ENCODE measurements at places on chromosomes 5 and 9.

- no peak for DNase-seq
Observed at GRCh38 chr9:128614728-128615127, 41.9 kb downstream of the DYNC2I2 start.

- no peak for DNase-seq
Observed at GRCh38 chr5:27038476-27038875, at the start of gene CDH9. CDH9 (minus strand) TSS chr5:27038586; CDS start chr5:26988333, 50,253 bp downstream.

DNA sequence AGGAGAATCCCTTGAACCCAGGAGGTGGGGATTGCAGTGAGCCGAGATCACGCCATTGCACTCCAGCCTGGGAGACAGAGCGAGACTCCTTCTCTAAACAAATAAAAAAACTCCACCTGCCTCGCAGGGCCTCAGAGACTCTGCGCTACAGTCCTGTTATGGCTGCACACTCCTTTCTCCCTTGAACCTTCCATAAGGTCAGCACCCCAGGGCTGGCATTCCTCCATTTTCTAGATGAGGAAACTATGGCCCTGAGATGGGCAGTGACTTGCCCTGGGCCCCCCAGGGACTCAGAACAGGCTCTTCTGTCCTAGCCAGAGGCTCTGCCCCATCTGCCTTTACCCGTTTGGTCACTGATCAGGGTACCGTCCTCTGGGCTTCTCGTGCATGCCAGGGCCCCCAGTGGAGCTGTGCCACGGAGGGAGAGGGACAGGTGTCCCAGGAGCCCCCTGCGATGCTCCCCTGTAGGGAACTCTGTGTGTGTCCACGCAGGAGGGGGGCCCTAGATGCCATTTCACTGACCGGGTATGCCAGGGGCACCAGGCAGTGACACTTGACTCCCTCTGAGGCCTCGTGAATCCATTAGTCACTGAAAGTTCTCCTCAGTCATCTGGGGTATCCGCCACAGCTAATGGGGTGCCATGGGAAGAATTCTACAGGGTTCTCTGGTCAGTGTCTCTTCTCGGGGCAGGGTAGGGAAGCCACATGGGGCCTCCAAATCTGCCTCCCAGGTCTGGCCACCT, 16.2 kb downstream of the RALGDS start:
- DNase-seq = no peak

DNA sequence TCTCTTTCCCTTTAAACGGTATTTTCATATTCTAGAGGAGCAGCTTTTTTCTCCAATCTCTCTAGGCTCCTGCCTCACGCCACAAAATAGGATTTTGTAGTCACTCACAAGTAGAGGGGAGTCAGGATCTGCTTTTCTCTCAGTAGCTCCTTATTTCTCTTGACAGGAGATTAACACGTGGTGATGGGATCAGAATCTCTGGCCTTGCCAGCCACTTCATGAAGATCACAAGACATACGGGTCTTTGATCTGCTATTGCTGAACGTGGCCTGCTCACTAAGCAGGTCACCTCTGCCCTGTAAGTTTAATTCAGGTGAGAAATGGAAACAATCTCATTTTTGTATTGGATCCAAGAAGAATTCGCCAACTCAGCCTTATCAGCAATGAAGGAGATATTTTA, 257.5 kb downstream of the DIRAS2 start:
- no peak for DNase-seq

DNA sequence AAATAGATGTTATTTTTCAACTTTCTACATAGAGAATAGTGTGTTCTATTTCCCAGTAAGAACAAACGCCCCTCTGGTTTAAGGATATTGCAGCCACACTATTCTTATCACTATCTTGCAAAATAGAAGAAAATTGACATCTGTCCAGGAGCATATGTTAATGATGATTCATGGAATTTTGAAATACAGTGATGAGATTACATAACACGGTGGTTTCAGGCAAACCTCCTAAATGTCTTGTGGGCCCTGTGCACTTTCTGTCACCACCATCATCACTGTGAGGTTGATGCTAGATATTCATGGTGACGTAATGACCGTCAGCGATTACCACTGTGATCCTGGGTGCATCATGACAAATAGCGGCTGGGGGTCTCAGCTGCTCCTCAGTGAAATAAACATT, 48.1 kb downstream of the CFAP90 start:
- no peak for DNase-seq

- DNase-seq = no peak
Observed at GRCh38 chr5:68458416-68459021, 243.0 kb downstream of the PIK3R1 start.
